ENCODE measurements at places on chromosomes 7 and 10. TPM values are rescaled to one million over a fixed set of nuclear protein-coding genes. Genes with fewer than 3 reads are reported as not detected.

TWIST1 gene
- 0.20 TPM for total RNA-seq

PLAC9 gene
- not detected for total RNA-seq

CUBN gene
- 0.38 TPM for total RNA-seq

SRRM3 gene
- total RNA-seq, result not detected

IL2RA gene
- 868 TPM for total RNA-seq

PRKAR2B gene
- 1.3 TPM for total RNA-seq

CTAGE8 gene
- total RNA-seq, result 0.85 TPM

VPS37D gene
- 1.1 TPM for total RNA-seq

WEE2 gene
- not detected for total RNA-seq

TCAF2 gene
- 36.4 TPM for total RNA-seq

STMP1 gene
- total RNA-seq, result 21.1 TPM

DNA sequence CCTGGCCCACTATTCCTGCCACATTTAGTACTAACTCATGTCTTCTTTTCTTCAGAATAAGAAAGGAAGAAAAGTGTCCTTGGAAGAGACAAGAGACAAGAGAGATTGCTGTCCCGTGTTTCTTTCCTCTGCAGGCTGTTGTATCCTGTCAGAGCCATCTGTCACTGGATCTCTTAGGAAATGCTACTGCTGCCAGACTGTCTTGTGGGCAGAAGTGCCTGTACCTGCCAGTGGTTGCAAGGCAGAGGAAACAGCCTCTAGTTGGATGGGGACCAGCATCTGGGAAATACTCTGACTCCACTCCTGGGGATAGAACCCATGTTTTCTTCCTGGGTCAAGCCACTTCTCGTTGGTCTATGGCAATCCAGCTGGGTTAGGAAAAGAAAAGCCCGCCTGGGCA is 16.7 kb upstream of the MAP3K8 start:
- no peak for DNase-seq

- peak; percentile 48 for DNase-seq
Observed at GRCh38 chr7:37732253-37732652, 48.7 kb downstream of the GPR141 start.

- no peak for DNase-seq
Observed at GRCh38 chr7:157271991-157272324, 64.8 kb upstream of the DNAJB6 start.

DNA sequence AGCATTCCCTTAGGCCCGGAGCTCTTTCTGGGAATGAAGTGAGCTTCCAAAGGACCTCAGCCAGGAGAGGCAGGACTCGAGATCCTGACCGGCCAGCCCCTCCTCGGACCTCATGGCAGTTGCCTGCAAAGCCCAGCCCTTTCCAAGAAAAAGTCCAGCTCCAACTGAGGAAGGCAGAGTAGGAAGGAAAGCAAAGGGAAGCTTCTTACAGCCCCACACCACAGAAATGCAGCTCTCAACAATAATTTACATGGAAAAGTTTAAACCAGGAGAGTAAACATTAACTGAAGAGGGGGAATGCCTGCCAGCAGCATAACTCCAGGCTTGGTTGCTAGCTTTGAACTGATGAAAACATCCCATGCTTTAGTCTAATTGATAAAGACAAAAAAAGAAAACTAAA is 153.9 kb upstream of the PFKP start:
- DNase-seq, result no peak

DNA sequence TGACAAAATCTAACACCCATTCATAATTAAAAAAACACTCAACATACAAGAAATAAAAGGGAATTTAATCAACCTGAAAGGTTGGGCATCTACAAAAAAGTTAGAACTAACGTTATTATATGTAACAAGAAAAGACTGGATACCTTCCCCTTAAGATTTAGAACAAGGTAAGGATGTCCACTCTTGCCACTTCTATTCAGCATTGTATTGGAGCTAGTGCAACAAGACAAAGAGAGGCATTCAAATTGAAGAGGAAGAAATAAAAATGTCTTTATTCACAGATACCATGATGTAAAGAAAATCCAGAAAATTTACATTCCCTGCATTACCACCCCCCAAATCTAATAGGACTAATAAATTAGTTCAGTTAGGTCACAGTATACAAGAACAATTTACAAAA is 18.3 kb downstream of the FAM149B1 start:
- no peak for DNase-seq

DNA sequence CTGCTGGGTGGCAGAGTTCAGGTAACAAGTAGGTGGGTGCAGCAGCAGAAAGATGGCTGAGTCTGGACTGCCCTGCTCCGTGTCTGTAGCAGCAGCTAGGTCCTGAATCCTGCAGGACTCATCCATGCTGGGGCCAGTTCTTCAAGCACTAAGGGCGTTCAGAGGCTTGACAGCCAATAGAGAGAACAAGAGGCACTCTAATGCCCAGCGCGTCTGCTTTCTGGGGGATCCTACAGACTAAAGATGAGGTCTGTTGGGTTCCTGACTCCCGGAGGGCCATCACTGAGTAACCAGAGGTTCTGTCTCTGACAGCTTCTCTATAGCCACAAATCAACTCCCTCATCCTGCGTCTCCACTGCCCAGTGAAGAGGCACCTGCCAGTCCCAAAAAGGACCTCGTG is 125.5 kb downstream of the PTPN20 start:
- no peak for DNase-seq

DNA sequence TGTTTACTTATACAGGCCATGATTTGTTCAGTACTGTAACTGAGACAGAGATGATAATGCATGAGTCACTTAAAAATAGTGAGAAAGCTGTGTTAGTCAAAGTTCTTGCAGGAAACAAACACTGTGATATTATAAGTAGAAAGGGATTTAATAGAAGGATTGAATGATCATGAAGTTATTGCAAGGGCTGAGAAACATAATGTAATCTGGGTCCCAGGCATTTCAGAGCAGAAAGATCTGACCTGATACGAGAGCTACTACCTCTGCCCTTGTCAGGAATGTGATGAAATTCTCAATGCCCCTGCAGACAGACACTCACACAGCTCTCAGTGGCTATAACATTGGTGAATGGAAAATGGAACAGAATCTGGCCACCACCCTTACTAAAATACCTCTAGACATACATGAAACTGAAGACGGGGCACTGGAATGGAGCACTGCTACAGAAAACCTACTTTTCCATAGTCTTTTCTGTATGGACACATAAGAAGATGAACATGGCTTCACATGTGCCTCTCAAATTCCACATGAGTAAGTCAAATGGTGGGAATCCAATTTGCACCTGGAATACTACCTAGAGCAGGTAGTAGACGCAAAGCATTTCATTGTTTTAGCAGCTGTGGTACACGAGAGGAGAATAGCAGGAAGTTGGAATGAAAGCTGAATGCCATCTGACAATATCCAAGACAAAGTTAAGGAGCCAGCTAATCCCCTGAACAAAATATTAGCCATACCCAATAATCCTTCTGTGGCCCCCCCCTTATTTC is 19.1 kb upstream of the VWDE start:
- DNase-seq, result no peak

GRCh38 chr10:126222736-126223511 is 165.4 kb downstream of the ADAM12 start:
- DNase-seq, result no peak

DNA sequence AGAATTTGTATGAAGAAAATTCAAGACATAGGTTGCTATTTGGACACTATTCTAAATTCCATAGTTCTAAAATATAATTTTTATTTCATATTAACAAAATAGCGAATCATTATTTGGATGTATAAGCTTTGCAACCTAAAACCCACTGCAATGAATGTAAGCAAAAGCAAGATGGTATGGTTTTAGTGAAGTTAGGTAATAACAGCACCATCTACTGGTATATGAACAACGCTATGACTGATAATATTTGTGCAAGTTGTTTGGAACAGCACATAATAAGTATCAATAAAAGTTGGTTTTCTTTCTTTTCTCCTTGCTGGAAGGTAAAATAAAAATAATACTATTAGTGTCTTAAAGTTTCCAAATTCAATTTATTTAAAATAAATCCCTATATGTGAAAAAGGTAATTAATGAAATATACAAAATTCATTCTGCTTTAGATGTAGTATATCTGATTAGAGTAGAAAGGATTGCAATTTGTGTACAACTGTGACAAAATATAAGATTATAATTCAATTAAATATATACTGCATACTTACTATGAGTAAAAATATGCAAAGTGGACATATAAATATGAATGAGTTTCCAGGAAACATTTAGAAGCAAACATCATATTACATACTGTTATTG is 79.0 kb upstream of the LSM8 start:
- no peak for DNase-seq

DNA sequence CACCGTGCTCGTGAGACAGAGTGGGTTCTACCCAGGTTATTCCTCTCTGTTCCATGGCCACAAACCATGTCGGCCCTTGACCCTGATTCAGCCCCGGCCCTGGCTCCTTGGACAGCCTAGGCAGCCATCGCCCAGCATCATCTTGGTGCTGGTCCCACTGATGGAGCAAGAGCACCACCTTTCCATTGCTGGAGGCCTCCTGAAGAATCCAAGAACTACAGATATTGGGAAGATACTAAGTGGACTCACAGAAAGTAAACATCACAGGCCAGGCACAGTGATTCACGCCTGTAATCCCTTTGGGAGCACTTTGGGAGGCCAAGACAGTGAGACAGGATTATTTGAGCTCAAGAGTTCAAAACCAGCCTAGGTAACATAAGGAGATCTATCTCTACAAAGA is 125.1 kb downstream of the NT5C2 start:
- no peak for DNase-seq

DNA sequence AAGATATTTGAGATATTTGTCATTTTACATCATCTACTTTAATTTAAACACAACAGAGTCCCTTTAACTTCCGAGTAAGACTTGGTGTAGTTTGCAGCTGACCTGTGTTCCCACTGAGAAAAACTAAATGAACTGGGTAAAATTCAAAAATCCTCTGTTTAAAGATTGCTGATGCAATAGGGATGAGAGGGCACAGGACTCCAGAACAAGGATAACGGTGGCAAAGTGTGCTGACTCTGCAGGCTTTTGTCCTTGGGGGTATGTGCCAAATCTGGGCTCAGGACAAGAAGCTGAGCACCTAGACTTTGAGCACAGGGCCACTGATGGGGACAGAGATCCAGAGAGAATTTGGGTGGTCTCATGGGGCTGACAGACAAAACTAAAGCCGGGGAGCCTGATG is 156.8 kb downstream of the CCDC71L start:
- no peak for DNase-seq

- no peak for DNase-seq
Observed at GRCh38 chr10:36608251-36608650, 517.1 kb upstream of the ANKRD30A start.

DNA sequence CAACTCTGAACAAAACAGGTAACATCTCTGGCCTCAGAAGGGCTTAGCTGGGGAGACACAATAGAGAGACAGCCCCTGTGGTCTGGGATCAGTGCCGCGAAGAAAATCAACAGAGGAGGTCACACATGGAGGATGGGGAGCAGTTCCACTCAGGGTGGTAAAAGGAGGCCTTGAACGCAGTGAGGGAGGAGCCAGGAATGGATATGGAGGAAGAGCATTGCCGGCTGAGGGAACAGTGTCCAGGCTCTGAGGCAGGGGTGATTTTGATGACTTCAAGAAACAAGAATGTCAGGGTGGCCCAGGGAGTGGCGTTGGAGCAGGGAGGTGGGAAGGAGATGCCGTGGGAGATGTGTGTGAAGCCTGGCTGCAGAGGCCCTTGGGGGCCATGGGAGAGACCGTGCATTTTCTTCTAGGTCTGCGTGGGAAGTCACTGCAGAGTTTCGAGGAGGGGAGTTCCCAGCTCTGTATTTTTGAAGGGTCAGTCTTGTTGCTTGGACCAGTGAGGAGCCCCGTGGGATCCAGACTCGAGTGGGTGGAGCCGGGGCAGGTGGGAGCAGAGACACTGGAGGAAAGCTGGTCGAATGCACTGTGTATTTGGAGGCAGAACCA is 35.7 kb upstream of the SH2D4B start:
- DNase-seq, result no peak

- DNase-seq, result no peak
Observed at GRCh38 chr10:61778137-61778536, 115.4 kb downstream of the CABCOCO1 start.

DNA sequence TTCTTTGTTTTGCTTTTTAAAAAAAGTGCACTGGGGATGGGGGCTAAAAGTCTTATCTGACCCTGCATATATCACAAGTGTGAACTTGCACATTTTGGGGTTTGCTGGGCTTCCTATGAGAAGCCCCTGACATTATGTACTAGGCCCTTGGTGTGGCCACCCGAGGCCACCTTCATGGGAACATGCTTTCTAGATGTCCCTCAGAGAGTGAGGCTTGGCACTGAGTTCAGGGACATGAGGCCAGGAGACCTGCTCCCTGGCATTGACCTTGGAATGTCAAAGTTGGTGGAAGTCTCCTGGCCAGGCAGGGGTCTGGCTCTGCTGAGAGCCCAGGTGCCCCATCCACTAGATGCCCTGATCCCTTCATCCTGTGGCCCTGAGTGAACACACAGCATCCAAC is 536.2 kb downstream of the TCERG1L start:
- no peak for DNase-seq

DNA sequence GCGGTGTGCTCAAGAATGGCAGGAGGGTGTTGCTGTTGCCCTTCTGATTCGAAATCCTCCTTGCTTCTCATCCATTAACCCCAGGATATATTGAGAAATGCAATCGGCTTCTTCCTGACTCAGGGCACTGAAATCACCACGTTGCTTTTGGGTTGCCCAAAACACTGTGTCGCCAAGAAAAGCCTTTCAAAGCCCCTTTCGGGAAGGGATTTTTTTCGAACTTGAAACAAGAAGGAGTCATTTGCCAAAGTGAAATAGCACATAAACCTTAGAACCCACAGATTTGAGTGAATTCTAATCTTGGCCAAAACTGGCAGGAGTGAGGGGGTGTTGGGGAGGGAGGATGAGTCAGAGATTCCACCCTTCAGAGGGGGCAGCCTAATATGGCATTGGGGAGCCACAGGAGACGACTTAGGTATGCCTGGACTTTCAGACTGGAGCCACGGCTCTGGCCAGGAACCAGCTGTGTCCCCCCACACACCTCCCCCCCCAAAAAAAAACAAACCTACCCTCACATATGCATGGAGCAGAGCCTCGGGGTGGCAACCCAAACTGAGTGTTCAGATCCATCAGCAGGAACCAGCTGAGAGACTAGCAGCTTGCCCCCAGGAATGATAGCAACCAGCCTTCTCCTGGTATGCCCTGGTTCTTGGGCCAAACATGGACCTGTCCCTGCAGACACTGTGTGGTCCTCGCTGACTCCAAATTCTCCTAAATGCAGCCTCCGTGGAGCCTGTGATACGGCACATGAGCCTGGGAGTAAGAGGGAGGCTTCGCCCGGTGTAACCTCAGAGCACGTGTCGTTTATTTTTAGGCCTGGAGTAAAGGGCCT is 138.4 kb downstream of the FGFR2 start:
- no peak for DNase-seq

DNA sequence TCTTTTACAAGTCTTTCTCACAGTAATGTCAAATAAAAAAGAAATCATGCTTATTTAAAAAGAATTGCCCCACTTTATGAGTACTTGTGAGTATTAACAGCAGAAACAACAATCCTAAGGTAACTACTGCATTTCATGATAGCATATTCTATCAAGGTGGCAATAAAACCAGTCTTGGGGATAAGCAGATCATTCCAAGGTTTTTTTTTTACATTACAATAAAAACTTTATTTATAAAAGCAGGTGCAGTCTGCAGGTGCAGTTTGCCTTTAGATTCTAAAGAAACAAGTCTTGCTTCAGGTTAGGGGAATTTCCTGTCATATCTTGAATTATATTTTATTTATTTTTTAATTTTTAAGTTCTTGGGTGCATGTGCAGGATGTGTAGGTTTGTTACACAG is 10.7 kb upstream of the ANK3 start:
- no peak for DNase-seq

- DNase-seq, result no peak
Observed at GRCh38 chr10:42940487-42941294, 136.2 kb upstream of the RET start.

- no peak for DNase-seq
Observed at GRCh38 chr7:26070290-26070689, 81.7 kb upstream of the NFE2L3 start.
